ENCODE measurements at places on chromosomes 5 and 9. TPM values are rescaled to one million over a fixed set of nuclear protein-coding genes. Genes with fewer than 3 reads are reported as not detected.

Gene GBGT1
- total RNA-seq = 5.8 TPM

Gene PRLR
- 3.5 TPM for total RNA-seq

Gene NIPBL
- 20.6 TPM for total RNA-seq

Gene CKMT2
- 0.43 TPM for total RNA-seq

DNA sequence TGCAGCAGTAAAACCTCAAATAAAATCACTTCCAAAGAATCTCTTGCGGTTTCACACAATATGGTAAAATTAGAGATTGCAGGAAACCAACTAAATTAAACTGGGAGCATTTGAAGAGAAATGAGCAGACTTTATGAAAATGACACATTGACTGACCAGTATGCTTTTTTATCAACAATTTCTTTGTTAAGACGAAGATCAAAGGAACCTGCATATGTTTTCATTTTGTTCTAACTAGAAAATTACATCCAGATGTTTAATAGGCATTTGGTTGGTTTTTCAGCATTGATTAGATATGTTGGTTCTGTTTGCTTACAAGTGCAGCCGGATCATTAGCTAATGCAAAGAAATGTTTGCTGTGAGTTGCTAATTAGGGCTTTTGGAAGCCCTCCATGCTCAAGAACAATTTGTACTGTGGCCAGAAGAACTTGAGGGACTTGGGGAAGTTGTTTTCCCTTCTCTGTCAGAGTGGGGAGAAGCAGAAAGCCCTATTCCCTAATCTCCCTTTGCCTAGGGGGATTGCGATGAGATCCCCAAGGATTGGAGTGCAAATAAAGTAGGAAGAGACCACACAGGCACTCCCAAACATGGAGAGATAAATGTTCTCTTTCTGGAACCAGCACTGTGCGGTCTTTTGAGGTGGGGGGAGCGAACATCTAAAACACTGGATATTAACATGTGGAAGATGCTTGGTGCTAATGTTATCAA, 4.5 kb upstream of the TLE1 start:
- peak; percentile 20 for DNase-seq

GRCh38 chr9:35856882-35857281, 13.3 kb downstream of the OR13J1 start:
- DNase-seq = no peak

GRCh38 chr9:2085716-2086115, 70.6 kb downstream of the SMARCA2 start:
- peak; percentile 67 for DNase-seq

DNA sequence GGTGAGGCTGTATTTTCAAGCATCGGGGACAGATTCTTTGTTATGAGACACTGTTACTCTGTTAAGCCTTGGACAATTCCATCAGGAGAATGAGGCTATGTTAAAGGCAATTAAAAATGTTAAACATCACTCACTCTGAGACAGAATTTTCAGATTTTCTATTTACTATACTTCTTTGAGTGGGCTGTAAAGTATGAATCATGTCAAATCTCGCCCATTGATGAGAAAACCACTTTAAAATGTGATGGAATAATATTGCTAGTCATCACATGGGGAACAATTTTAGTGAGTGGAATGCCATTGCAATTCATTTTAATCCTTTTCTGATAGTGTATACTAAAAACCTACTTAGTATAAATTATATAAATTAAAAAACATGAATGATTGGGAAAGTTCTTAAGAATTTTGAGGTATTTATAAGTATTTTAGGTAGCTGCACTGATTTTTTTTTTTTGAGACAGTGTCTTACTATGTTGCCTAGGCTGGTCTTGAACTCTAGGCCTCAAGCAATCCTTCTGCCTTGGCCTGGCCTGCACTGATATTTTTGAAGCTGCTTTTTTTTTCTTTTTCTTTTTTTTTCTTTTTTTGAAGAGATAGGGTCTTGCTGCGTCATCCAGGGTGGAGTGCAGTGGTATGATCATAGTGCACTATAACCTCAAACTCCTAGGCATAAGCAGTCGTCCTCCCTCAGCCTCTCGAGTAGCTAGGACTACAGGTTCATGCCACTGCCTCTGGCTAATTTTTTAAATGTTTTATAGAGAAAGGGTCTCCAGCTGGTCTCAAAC, 73.2 kb downstream of the KIAA1958 start:
- DNase-seq = no peak

DNA sequence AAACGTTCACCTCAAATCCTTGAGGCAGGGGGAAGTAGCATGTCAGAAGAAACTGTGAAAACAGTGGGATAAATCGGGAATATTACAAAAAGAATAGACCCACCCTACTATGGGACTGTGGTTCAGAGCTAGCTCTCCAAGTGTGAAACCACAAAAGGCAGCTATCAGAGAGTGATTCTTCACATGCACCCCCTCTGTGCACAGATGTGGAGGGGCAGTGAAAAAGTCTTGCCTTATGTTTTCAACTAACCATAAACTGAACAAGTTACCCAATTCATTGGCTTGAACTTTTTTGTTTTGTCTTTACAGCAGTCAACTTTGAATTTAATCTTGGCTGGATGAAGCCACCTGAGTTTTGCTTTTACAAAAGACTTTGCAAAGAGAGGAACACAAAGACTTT, 98.8 kb upstream of the NR4A3 start:
- DNase-seq = no peak

Data from fibroblast of villous mesenchyme (primary cell).